ENCODE measurements at places on chromosomes 1 and 21.
A peak's percentile ranks its signal among the peaks of the same experiment; 100 is the strongest.

- peak; percentile 52 for DNase-seq
Observed at GRCh38 chr1:224929335-224930237, at the start of gene DNAH14. Gene DNAH14 (plus strand): TSS chr1:224929675. CDS start chr1:224952703, 23,028 bp downstream.

DNA sequence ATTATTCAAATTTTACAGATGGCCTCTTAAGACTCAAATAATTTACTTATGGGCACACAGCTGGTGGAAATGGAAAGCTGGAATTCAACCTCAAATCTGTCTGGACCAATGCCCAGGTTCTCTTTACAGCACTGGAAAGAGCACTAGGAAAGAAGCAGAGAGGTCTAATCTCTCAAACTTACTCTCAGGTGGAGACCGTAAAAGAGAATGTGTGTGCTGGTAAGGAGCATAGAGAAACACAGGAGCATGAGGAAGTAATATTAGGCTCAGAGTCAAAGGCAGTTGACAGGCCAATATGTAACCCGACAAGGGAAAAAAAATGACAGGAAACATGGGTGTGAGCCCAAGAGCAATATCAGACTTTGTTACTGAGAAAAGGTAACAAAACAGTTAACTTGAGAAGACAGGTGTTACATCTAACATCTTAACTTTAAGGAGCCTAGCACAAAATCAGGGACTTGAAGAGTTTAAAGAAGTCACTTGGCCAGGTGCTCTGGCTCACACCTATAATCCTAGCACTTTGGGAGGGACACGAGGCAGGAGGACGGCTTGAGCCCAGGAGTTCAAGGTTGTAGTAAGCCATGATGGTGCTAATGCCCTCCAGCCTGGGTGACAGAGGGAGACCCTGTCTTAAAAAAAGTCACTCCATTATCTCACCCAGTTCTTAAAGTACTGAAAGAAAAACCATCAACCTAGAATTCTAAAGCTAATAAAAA, 20.7 kb downstream of the PPP1R15B start:
- DNase-seq: no peak

DNA sequence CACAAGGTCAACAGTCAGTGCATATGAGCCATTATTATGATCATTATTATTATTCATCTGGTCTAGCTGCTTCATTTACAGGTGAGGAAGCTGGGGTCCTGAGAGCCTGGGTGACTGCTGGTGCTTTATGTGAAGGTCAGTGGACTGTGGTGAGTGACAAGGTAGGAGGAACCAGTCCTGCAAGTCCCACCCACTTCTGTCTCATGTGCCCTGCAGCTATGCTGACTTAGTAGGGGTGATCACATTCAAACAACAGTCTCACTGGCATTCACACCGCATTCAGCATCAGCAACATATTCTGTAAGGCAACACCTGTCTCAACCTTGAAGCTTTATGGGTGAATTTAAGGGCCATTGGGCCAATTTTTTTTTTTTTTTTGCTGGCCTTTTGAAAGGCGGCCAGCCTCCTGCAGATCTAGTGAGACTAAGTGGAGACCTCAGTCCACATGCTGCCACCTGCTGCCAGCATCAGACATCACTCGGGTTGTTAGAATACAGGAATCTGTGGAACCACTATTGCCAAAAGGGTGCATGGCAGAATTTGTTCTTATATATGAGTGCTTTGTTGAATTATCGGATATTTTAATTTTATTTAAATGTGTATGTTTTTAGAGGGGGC, 59.9 kb upstream of the CACNA1E start:
- DNase-seq: peak; percentile 36

- DNase-seq: no peak
Observed at GRCh38 chr1:71448444-71448843, 367.6 kb upstream of the ZRANB2 start.

DNA sequence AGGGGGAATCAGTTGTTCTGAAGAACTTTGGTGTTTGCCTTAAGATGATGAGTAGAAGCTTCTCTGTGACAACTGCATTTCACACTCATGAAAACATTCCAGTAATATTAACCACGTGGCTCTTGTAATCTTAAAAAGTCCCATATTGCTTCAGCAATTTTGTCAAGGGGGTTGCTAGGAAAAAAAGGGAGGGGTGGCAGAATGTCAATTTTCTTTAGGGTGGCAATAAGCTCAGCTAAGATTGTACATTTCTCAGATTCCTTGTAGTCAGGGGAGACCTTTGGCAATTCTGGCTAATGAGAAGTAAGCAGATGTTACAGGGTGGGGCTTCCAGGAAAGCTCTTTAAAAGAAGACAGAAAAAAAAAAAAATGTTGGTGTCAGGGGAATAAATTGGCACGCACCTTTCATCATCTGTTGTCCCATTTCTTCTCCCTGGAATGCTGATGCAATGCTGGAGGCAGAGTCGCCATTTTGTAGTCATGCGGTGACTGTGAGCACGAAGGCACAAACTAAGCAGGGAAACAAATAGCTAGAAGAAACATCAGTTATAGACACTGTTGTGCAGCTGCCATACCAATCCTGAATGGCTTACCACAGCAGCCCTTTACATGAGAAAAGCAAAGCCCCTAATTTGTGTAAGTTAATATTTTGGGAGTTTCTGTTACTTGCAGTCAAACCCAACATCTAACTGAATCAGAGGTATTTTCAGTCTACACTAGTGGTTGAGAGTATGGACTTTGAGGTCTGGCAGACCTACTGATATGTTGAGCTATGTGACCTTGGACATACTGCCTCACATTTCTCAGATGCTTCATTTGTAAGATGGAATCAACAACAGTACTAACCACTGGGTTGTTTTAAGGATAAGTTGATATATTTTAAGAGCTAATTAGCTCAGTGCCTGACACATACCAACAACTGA, 56.1 kb upstream of the MRPS6 start:
- no peak for DNase-seq

DNA sequence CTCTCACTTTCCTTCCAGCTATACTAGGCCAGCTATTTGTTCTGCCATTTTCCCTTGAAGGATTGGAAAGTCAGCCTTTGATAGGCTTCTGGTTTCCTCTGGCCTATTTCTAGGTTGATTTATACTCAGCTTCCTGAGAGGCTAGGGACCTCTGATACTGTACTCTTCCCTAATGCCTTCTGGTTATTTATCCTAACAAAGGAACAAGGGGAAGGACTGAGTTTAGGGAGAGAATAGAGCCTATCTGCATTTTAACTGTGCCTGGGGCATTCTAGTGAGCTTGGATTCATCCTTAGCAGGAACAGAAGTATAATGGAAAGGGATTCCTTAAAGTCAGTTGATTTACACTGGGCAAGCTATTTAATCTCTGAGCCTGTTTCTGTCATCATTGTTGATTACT, 11.8 kb upstream of the TMEM39B start:
- no peak for DNase-seq

- DNase-seq: no peak
Observed at GRCh38 chr21:36545776-36546511, 66.0 kb upstream of the CLDN14 start.

All from left ventricle myocardium inferior (tissue), 1 donor.